ENCODE measurements at places on chromosomes 2 and 18. TPM values are rescaled to one million over a fixed set of nuclear protein-coding genes. Genes with fewer than 3 reads are reported as not detected.

The ANO7 gene
- total RNA-seq: 0.29 TPM

The TEKT4 gene
- not detected for total RNA-seq

The PAX3 gene
- not detected for total RNA-seq

The CELF4 gene
- not detected for total RNA-seq

DNA sequence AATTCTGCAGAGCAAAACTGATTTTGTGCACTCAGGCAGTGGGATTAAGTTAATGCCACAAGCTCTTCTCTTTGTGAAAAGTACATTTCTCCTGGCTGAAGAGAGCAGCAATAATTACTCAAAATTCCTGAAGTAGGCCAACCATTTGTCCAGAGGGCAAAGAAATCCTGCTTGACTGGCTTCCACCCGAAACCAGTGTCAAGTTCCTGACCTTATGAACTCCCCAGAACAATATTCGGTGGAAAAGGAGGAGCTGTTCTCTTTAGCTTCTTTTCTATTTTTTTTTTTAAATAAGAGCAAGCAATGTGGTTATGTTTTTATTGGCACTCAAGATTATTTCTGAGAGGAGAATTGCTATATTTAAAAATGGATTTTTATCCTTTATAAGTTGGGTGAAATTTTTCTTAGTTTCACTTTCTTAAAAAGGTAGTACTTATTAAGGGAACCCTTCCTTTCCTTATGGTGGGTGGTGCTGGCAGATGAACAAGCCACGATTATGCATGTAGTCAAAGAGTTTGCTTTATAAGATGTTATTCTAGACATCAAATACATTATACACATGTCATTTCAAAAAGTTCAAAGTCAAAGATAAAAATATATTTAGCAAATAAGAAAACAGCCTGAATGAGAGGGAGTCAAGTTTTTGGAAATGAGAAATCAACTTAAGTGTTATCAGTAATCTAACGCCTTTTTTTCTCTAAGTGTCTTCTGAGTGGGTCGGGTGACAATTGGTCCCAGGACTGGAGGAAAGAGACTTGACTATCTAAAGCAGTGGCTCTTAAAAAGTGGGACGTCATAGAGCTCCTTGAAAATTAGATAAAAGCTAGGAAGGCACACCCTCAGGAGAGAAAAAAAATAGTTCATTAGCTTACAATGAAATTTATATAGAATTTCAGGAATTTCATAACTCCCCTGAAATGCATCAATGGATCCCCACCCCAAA, 194.5 kb downstream of the IKZF2 start:
- no peaks in the 10 kb centered on the region for H3K27me3 ChIP-seq
- H3K27ac ChIP-seq: peak overlapping the region; percentile 51
- no peak overlapping the region for H3K4me3 ChIP-seq
- peaks cover 63% of the 10 kb centered on the region for H3K4me1 ChIP-seq
- peaks cover 31% of the 10 kb centered on the region for H3K36me3 ChIP-seq

DNA sequence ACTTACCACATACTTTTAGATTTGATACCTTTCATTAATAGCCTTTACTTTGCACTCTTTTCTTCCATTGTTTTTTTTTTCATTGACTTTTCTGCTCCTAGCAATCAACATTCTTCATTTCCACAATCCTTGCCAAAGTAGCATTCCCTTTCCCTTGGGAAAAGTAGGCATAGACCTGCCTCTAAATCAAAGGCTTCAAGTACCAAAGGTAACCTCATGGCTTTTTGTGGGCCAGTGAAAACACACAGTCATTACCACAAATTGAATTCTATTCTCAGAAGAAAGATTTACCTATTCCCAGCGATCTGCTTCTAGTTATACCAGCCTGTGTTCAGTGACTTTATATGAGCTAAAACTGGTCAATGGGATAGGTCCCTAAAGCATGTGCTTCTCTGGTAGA, 109.2 kb downstream of the SOCS6 start:
- no peak for DNase-seq
- H3K27me3 ChIP-seq: no peaks in the 10 kb centered on the region
- H3K4me1 ChIP-seq: no peaks in the 10 kb centered on the region

GRCh38 chr2:2260696-2261268, 70.3 kb downstream of the MYT1L start:
- H3K36me3 ChIP-seq: no peaks in the 10 kb centered on the region
- no peak overlapping the region for H3K27ac ChIP-seq
- no peak overlapping the region for H3K4me3 ChIP-seq
- H3K4me1 ChIP-seq: no peaks in the 10 kb centered on the region
- DNase-seq: no peak

GRCh38 chr2:43269706-43270105, 43.3 kb upstream of the ZFP36L2 start:
- DNase-seq: no peak
- no peaks in the 10 kb centered on the region for H3K36me3 ChIP-seq
- H3K27me3 ChIP-seq: no peaks in the 10 kb centered on the region

DNA sequence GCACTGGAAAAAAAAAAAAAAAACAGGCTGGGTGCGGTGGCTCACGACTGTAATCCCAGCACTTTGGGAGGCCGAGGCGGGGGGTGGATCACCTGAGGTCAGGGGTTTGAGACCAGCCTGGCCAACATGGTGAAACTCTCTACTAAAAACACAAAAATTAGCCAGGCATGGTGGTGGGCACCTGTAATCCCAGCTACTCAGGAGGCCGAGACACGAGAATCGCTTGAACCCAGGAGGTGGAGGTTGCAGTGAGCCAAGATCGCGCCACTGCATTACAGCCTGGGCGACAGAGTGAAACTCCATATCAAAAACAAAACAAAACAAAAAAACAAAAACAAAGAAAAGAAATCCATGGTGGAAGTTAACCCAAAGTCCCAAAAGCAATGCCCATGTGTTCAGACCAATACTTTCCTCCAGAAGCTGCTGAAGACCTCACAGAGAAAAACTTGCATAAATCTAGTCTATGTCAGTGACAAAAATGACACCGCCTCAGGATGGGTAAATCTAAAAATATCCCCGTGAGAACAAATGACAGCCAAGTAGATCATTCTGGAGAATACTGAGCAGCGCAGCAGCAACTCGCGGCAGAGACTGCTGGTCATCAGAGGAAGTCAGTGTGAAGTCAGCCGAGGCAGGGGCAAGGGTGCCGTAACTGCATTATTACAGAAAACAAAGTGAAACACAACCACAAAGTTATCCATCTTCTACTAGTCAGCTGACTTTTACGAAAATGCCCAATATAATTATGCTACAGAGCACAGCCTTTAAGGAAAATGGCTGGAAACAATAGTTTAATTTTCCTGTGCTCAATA, 41.0 kb downstream of the LPIN2 start:
- H3K4me3 ChIP-seq: peak overlapping the region; percentile 76
- peaks cover 72% of the 10 kb centered on the region for H3K36me3 ChIP-seq
- peak overlapping the region; percentile 96 for H3K27ac ChIP-seq
- DNase-seq: peak; percentile 86

DNA sequence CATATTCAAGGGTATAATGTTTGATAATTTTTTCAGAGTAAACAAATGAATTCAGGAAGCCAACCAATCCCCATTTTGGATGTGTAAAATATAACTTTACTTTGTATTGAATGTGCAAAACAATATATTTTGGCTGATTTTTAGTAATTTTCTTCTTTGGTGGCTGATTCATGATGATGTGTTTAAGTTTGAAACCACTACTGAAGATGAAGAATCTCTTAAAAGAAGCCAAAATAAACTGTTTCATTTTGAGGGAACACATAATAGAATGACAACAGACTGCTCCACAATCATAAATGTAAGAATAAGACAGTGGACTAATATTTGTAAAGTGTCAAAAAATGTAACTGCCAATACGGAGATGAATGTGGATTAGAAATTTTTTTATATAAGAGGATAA, 52.5 kb upstream of the TRIM43 start:
- H3K4me1 ChIP-seq: no peaks in the 10 kb centered on the region
- H3K27ac ChIP-seq: no peak overlapping the region
- DNase-seq: no peak
- H3K4me3 ChIP-seq: no peak overlapping the region

DNA sequence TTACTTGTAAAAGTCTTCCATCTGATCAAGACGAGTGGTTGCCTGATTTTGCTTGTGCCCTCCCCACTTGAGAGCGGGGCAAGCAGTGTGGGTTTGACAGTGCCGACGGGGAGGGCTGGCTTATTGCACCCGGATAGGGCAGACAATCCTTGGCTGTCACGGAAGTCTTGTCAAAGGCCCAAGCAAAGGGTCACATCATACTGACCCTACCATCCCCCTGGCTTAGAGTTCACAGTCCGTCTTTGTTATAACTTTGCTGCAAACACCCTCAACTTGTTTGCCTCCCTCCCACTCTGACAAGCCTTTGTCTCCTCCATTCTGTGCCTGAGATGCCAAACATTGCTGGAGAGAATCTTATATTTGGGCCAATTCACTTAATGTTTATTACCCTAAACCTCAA, 165.9 kb upstream of the MSH6 start:
- H3K27ac ChIP-seq: no peak overlapping the region
- DNase-seq: no peak
- no peaks in the 10 kb centered on the region for H3K4me1 ChIP-seq

DNA sequence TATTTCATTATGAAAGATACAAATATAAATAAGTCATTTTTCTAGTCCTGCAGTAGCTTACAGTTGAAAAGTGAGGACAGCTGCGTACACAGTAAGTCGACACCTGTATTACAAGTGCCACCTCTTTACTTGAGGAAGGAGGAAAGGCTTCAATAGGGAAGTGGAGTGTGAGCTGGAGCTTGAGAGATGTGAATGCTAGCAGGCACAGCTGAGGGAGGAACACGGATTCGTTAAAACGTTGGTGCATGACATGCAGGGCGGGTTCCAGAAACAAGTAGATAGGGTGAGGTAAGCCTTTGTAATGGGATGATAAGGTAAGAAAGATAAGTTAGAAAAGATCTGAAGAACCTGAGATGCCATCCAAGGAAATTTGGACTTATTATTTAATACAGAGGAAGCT, 98.1 kb upstream of the CSRNP3 start:
- no peaks in the 10 kb centered on the region for H3K4me1 ChIP-seq
- no peak overlapping the region for H3K4me3 ChIP-seq

- no peak overlapping the region for H3K27ac ChIP-seq
- H3K36me3 ChIP-seq: no peaks in the 10 kb centered on the region
- H3K4me1 ChIP-seq: no peaks in the 10 kb centered on the region
- DNase-seq: no peak
- no peaks in the 10 kb centered on the region for H3K27me3 ChIP-seq
- no peak overlapping the region for H3K4me3 ChIP-seq
These were observed 16.6 kb downstream of the TSPYL6 start for GRCh38 chr2:54239427-54239826.

DNA sequence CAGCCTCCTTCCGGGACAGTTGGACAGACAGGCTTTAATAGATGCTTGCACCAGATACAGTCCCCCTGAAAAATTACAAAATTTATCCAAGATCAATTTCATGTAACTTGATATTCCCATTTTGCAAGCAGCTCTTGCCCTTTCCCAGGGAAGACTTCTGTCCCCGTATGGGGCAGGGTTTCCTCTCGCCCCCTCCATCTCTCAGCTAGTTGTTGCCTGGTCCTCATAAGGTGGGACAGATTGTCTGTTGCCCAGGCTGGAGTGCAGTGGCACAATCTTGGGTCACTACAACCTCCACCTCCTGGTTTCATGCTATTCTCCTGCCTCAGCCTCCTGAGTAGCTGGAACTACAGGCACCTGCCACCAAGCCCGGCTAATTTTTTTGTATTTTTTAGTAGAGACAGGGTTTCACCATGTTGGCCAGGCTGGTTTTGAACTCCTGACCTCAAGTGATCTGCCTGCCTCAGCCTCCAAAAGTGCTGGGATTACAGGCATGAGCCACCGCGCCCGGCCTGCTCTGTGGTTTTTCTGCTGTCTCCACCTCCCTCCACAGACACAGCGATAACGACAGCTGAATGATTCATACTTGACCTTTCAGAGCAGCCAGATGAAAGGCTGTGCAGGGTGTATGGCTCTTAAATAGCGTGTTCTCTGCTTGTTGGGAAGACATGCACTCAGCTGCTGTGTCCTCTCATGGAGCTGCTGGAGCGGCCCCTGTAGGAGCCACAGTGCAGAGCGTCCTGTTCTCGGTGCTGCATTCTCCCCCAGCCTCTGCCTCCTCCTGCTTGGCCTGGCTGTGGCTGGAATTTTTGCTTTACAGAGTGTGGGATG, 61.4 kb downstream of the TTC39C start:
- peak overlapping the region; percentile 76 for H3K27ac ChIP-seq
- no peaks in the 10 kb centered on the region for H3K27me3 ChIP-seq
- peaks cover 71% of the 10 kb centered on the region for H3K36me3 ChIP-seq
- H3K4me1 ChIP-seq: peaks cover 59% of the 10 kb centered on the region
- H3K4me3 ChIP-seq: peak overlapping the region; percentile 2

DNA sequence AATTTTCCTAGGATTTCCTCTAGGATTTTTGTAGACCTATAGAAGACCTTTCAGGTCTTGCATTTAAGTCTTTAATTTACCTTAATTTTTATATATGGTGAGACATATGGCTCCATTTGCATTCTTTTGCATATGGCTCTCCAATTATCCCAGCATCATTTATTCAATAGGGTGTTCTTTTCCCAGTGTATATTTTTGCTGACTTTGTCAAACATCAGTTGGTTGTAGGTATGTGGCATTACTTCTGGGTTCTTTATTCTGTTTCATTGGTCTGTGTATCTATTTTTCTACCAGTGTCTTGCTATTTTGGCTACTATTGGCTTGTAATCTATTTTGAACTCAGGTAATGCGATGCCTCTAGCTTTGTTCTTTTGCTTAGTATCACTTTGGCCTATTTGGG, 239.8 kb upstream of the CNTNAP5 start:
- no peaks in the 10 kb centered on the region for H3K36me3 ChIP-seq
- no peak for DNase-seq
- H3K27me3 ChIP-seq: no peaks in the 10 kb centered on the region
- H3K4me1 ChIP-seq: no peaks in the 10 kb centered on the region
- no peak overlapping the region for H3K4me3 ChIP-seq

- H3K27me3 ChIP-seq: no peaks in the 10 kb centered on the region
- DNase-seq: no peak
- no peaks in the 10 kb centered on the region for H3K36me3 ChIP-seq
- H3K4me3 ChIP-seq: no peak overlapping the region
These were observed 214.4 kb downstream of the ZNF385B start for GRCh38 chr2:179646862-179647587.

DNA sequence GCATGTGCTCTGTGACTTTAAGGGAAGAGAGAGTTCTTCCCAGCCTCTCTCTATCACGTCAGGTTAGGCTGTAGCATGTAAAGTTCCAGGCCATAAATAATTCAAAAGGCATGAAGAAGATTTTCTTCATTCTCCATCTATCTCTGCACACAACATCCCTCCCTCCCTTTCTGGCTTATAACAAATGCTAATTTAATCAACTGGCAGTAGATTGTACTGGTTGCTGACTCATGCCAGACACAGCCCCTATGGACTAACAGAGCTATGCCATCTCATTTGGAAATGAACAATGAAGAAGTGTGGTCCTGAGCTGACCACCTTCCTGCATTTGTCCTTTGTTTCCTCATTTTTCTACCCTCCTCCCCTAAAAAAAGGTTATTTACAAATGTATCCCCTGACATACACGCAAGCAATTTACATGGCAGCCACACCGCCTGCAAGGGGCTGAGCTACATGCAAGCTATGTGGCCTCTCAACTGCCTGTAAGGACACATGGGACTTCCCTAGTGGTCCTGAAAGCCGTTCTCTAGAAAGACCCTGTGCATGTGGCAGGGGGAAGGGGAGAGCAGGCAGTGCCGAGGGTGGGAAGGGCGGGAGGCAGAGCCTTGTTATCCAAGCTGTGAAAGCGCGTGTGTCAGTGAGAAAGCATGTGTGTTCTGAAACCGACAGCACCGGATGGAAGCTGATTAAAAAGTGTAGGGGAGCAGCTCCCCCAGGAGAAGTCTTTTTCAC, 90.9 kb upstream of the KLF7 start:
- no peaks in the 10 kb centered on the region for H3K36me3 ChIP-seq
- H3K27me3 ChIP-seq: peaks cover 8% of the 10 kb centered on the region
- H3K4me1 ChIP-seq: no peaks in the 10 kb centered on the region
- no peak for DNase-seq
- H3K27ac ChIP-seq: no peak overlapping the region

- H3K27ac ChIP-seq: no peak overlapping the region
- H3K4me1 ChIP-seq: no peaks in the 10 kb centered on the region
- DNase-seq: no peak
- no peaks in the 10 kb centered on the region for H3K27me3 ChIP-seq
These were observed 189.4 kb upstream of the RND3 start for GRCh38 chr2:150676747-150677383.
